Immature natural killer cell (primary cell): ENCODE measurements at places on chromosomes 3 and 15. TPM values are rescaled to one million over a fixed set of nuclear protein-coding genes. Genes with fewer than 3 reads are reported as not detected.

- DNase-seq = no peak
These were observed 69.1 kb upstream of the TSEN2 start for GRCh38 chr3:12415014-12415680.

DNA sequence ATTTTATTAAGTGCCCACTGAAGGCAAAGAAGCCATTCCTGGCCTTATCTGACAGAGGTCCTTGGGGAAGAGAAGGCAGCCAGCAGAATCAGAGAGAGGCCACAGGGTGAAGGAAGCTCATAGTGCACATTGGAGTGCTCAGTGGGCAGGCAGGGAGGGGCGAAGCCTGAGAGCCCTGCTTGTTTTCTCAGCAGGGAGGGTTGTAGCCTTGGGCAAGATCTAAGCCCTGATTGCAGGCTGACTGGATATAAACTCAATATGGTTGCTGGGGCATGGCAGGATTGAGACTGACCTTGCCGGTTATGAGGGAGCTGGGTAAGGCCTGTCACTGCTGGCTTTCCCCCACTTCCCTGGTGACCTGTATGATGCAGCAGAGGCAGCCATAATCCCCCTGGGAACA, 7.5 kb upstream of the IGSF11 start:
- DNase-seq = no peak

DNA sequence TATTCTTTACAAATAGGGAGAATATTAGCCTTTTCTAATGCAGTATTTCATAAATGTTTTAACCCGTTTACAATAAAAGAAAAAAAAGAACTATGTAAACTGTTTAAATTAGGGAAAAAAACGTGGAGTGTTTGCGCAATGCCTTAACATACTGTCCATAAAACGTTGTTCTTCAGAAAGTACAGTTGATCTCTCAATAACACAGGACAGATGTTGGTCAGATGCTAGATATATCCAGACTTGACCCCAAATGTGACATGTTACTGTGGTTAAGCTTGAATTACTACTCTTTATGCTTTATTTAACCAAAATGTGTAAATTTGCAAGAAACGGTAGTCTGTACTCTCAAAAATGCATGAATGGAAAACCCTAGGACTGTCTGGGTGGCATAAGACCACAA, 110.3 kb downstream of the PLOD2 start:
- no peak for DNase-seq

Gene OR4M2
- polyA plus RNA-seq = not detected

Gene CIB2
- 1.8 TPM for polyA plus RNA-seq

DNA sequence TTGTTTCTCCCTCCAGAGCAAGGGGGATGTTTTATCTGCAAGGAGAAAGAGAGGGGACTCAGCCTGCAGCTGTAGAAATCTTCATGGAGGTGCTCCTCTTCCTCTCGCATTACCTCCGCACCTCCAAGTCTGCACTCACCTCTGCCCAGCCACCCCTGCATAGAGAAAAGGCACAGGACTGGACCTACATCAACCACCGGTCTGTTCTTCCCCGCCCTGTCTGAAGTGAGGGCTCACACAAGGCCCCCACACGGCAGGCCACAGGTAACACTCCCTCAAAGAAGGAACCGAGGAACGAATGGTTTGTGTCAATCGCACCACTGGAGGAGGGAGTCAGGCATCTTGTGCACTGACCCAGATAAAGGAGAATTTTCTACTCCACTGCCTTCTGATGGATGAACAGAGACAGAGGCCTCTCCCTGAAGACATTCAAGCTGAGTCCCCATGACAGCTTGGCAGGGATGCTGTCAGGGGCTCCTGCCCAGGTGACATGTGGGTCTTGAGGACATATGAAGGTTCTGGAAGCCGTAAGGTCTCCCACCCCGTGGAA, 260.3 kb downstream of the XXYLT1 start:
- DNase-seq = no peak

GRCh38 chr3:136247436-136247835, 2.7 kb upstream of the PCCB start:
- DNase-seq = no peak

GRCh38 chr3:126391631-126392030, 3.1 kb upstream of the CFAP100 start:
- DNase-seq = no peak

Gene TRIM42
- not detected for polyA plus RNA-seq

GRCh38 chr3:100104817-100105413, 9.4 kb downstream of the FILIP1L start:
- no peak for DNase-seq

DNA sequence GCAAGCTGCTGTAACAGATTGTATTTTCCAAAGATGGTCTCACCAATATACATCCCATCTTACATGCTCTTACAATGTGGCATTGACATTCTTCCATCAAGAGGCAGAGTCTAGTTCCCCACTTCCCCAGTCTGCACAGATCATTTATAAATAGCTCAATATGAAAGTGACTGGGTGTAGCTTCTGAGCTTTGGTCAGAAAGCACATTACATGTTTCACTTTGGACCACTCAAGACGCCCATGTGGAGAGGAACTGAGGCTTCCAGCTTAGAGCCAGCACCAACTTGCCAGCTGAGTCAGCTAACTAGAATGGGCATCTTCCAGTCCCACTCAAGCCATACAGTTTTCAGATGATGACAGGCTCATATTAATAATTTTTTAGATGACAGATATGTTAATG, 45.5 kb downstream of the GREM1 start:
- no peak for DNase-seq

GRCh38 chr3:133237380-133237779, 162.5 kb upstream of the BFSP2 start:
- DNase-seq = no peak

GRCh38 chr3:141105828-141106628, 54.9 kb downstream of the SPSB4 start:
- peak; percentile 57 for DNase-seq

DNA sequence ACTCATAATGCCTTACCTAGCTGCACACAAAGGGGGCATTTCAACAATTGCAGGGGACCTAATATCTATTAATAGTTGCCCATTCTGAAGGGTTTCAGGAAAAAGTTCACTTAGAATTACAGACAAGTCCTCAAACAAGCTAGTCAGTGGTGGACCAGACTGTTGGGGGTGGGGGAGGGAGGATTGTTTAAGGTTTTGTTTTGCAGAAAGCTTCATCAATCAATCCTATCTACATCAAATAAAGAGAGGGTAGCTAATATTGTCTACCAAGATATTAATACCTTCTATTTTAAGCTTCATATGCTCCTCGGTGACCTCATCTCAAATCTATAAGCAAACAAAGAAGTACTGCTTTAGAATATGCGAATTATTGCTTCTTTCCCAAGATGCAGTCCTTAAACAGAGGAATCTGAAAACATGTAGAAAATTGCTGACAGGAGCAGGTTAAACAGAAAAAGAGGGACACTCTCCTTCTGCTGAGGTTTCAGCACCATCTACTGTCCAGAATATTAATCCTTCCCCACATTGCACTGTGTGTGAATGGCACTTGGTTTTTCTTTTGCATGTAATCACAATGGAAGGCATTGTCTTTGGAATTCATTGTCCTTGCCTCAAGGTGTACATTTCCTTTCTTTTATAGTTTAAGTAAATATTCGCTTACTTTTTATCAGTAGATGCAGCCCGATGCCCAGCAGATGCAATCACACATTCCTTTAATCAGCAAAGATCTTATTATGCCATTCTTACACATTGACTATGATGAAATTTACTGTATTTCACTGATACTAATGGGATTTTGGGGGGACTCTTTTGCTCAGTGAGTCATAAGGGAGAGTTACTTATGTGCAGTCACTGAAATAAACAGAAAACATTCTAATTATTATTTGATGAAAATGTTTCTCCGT, 94.7 kb downstream of the IL5RA start:
- no peak for DNase-seq

GRCh38 chr3:129435367-129435766, 4.4 kb downstream of the MBD4 start:
- no peak for DNase-seq

GRCh38 chr3:73351423-73352071, 273.2 kb downstream of the PDZRN3 start:
- DNase-seq = no peak

Gene NR2E3
- not detected for polyA plus RNA-seq

DNA sequence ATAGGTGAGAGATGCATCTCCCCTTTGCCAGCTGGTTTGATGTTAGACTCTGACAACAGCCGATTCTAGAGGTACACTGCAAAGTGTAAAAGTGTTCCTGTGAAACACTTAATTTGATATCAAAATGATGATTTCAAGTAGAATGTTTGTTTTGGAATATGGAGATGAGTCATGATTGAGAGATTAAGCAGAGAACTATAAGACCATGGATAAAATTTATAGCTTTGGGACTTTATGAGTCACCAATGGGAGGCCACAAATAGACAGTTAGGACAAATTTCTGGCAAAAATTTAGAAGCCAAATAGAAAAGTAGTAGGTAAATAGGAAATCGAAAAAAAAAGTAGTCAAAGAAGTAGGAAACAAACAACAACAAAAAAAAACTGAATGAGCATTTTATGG, 672.5 kb downstream of the NSUN3 start:
- DNase-seq = no peak

DNA sequence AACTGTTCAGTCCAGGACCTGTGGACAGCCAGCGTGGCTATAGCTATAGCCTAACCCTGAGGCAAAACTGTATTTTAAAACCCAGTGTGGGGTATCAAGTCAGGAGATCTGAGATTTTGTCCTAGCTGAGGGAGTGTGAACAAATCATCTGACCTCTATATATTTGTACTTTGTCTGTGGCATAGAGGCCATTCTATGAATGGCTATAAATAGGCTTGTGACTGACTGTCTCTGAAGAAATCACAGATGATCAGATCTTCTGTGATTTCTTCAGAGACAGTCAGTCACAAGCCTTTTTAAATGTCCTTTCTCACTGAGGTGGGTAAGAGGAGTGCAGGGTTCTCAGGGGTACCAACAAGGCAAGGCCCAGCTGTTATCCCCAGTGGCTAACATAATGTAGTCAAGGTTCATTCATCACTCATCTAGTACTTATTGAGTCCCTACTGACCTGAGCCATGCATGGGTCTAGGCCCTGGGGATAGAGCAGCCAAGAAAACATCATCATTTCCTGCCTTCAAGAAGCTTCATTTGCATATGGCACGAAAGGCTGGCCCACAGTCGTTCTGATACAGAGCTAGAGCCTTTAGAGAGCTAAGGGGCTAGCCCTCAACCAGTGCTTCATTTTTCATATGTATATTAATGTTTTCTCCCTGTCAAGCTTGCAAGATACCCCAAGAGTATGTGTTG, 53.3 kb downstream of the TIPARP start:
- no peak for DNase-seq

GRCh38 chr3:156483961-156484787, 70.7 kb downstream of the SSR3 start:
- DNase-seq = peak; percentile 58

GRCh38 chr3:188697127-188697526, 474.6 kb upstream of the TPRG1 start:
- DNase-seq = no peak

GRCh38 chr15:74488776-74489175, 27.8 kb upstream of the UBL7 start:
- no peak for DNase-seq

DNA sequence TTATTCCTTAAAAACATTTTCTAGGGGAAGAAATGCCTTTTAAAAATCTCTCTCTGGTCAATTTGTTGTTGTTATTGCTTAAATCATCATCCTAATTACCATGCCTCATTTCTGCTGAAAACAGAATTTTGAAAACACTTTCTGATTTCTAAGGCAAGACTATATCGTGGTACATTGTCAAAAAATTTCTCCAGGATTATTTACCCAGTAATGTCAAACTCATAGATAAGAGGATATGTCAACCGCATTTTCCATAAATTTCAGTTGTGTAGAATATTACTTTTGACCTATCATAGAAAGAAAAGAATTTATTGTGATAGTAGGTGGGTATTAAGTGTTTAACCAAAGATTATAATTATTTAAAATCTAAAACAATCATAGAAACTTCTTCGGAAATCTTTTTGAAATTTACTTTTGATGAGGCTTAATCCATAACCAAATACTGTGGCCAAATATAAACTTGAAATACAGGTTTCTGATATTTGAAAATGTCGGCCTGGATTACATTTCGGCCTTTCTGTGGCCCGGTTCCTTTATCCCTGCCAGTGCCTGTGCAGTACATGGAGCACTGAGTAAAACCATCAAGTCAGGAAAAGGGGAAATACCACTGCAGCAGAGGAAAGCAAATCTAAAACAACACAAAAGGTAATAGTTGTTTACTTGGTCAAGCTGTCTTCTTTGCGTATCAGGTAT, 173.4 kb downstream of the MYRIP start:
- DNase-seq = no peak

GRCh38 chr15:56608993-56609392, 124.3 kb downstream of the ZNF280D start:
- no peak for DNase-seq

Gene PROS1
- polyA plus RNA-seq = not detected

Gene MAP2K5
- polyA plus RNA-seq = 16.0 TPM

DNA sequence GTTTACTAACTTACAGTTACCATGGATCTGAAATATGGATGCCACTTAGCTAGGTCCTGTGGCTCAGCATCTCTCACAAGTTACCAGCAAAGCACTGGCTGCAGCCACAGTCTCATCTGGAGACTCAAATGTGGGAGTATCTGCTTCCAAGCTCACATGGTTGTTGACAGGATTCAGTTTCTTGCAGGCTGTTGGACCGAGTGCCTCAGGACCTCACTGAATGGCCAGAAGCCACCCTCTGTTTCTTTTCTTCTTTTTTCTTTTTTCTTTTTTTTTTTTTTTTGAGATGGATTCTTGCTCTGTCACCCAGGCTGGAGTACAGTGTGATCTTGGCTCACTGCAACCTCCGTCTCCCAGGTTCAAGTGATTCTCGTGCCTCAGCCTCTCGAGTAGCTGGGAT, 20.1 kb upstream of the AMOTL2 start:
- DNase-seq = no peak

GRCh38 chr3:55585856-55586255, 98.8 kb upstream of the WNT5A start:
- no peak for DNase-seq
